ENCODE measurements at places on chromosomes 12 and 14. TPM values are rescaled to one million over a fixed set of nuclear protein-coding genes. Genes with fewer than 3 reads are reported as not detected.
A peak's percentile ranks its signal among the peaks of the same experiment; 100 is the strongest.

- H3K27me3 ChIP-seq, result no peaks in the 10 kb centered on the region
- DNase-seq, result no peak
- no peaks in the 10 kb centered on the region for H3K4me1 ChIP-seq
- no peak overlapping the region for H3K4me3 ChIP-seq
- no peak overlapping the region for H3K27ac ChIP-seq
These were observed 17.1 kb downstream of the MTHFD1 start for GRCh38 chr14:64405295-64405694.

Gene PTPRR
- not detected for total RNA-seq

GRCh38 chr14:87615822-87616679 is 376.9 kb downstream of the GALC start:
- H3K4me1 ChIP-seq, result no peaks in the 10 kb centered on the region
- H3K27me3 ChIP-seq, result peaks cover 19% of the 10 kb centered on the region
- DNase-seq, result no peak
- no peak overlapping the region for H3K27ac ChIP-seq

DNA sequence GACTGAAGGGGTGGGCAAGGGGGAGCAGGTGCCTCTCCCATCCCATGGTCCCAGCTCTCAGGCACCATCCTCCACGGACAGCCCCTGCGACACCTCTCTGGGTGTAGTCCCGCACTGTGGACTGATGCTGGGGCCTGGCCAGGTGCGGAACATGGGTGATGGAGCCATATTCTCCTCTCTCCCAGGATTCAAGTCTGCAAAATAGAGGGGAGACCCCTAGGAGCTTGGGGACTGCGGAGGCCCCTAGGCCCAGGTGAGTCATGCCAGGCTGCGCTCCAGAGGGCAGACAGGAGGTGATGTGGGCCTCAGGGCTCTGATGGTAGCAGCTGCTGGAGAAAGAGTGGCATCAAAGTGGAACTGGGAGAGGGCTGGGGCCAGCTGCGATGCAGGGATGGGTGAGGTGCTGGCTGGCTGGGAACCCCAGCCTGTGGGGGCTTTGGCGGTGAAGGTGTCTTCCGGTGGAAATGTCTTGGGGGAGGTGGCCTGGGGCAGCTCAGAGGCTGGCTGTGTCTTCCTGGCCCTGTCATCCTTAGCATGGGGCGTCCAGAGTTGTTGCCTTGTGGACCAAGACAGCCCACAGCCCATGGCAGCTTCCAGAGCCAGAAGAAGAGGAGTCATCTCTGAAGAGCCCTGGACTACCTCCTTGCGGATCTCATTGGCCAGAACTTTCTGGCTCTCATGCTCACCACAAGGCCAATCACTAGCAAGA is 149.1 kb downstream of the KIF26A start:
- no peak for DNase-seq
- no peak overlapping the region for H3K4me3 ChIP-seq
- H3K4me1 ChIP-seq, result peaks cover 2% of the 10 kb centered on the region
- no peak overlapping the region for H3K27ac ChIP-seq
- no peaks in the 10 kb centered on the region for H3K36me3 ChIP-seq
- H3K27me3 ChIP-seq, result peaks cover 3% of the 10 kb centered on the region

DNA sequence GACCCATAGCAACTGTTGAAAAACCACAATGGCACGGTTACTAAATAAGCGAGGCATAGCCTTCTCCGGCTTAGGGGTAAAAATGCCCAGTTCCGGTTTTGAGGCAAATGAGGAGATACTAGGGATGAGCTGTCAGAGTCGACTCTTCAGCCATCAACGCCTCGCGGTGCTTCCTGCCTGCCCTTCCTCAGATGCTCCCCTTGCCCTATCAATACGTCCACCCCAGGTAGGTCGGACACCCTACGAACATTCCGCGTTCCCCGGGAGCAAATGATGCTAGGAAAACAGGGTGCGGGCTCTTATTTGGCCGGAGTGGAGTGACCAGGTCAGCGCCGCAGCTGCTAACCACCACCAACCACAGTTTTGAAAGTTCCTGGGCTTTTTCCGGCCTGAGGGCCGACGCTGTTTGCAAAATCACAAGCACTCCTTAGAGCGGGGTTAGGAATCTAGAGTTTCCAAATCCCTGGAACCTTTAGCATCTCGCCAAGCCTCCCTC is 1.2 kb downstream of the SRSF9 start:
- H3K27me3 ChIP-seq, result no peaks in the 10 kb centered on the region
- H3K36me3 ChIP-seq, result no peaks in the 10 kb centered on the region
- H3K4me1 ChIP-seq, result peaks cover 6% of the 10 kb centered on the region
- peak overlapping the region; percentile 93 for H3K4me3 ChIP-seq
- DNase-seq, result no peak

DNA sequence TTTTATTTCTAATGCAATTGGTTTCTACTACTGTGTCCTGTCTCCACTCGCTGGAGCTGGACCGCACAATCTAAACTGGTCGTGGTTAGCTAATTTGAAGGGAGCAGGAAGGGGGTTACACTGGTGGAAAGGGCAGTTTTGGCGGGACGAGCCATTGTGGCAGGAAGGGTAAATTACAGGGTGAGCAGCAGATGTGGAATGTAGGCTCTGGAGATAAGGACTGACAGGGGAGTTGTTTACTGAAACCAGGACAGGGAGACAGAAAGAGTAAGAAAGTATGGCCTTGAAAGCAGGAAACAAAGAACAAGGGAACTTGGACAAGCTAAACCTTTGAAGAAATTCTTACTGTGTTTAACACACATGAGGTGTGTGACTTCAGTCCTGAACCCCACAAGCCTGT is 147.8 kb downstream of the ATXN7L3B start:
- no peaks in the 10 kb centered on the region for H3K27me3 ChIP-seq
- H3K4me3 ChIP-seq, result no peak overlapping the region
